CD4-positive, alpha-beta T cell treated with Interleukin-1 beta for 1 hour (primary cell): ENCODE measurements at places on chromosomes 1 and 21.
A peak's percentile ranks its signal among the peaks of the same experiment; 100 is the strongest.

DNA sequence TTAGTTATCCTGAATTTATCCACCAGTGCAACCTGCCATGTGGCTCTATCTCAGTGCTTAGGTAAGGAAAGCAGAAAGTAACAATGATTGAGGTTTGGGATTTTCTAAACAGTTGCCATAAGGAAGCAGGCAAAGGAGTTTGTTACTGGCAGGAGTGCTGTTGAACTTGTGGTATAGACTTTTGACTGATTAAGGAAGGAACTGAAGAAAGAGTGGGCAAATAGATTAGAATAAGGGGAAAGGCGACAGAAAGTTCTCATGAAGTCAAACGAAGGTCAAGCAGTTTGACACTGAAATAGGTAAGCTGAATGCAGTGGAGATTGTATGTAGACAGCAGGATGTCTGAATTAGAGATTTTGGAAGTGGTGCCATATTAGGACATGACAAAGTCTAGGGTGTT is 24.2 kb upstream of the CR2 start:
- DNase-seq = no peak

DNA sequence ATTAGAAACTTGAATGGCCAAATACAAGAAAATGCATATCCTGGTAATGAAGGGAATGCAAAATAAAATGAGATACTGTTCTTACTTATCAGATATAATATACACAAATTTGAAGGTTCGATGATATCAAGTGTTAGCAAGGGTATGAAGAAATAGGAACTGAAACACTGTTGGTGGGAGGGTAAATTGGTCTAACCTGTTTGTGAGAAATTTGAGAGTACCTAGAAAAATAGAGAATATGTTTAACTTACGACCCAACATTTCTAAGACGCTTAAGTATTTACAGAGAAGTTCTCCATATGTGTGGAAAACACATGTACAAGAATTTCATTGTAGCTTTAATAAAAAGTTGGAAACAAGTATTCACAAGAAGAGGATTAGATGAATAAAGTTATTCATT is 25.9 kb downstream of the ATG4C start:
- DNase-seq = no peak

DNA sequence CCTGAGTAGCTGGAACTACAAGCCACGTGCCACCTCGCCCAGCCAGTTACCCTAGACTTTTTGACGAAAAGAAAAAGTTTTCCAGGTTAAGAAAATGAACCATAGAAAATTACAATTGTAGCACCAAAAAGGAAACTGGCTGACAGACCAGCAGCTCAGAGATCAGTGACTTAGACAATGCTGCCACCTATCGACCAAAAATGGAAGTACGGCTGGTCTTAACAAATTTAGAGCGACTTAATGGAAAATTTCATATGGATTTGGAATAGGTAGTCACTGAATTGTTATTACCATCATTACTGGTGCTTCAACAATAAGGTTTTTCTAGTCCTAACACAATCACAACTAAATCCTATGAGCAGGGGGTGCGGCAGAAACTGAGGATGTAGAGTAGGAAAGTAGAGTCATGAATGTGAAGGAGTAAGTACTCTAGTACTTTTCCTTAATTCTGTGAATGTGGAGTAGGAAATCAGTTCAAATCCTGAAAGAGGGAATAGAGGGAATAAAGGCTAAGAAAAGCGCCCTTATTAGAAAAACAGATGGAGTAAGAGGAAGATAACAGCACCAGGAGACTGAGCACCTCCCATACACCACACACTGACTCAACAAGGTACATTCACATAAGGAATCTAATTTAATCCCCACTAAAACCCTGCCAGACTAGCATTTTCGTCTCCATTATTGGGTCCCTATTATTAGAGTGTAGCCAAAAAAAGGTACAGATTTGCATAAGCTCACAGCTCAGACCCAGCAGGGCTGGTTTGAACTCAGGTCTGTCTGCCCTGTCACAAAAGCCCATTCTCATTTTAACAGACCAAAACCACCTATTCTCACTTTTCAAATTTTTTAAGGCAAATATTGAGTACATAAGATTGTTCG is 37.9 kb upstream of the MGST3 start:
- DNase-seq = peak; percentile 80

GRCh38 chr1:156281281-156281680 is 1.3 kb downstream of the SMG5 start:
- peak; percentile 19 for DNase-seq

DNA sequence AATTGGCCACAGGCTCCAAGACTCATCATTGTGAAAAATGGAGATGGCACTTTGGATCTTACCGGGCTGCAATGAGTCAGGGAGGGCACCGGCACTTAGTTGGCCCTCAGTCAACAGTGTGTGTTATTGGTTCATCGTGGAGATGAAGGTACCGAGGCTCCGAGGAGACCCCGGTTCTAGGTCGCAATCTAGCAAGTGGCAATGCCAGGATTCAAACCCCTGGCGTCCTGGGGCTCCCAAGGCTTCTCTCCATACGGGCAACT is 49.0 kb upstream of the ACOT11 start:
- no peak for DNase-seq

DNA sequence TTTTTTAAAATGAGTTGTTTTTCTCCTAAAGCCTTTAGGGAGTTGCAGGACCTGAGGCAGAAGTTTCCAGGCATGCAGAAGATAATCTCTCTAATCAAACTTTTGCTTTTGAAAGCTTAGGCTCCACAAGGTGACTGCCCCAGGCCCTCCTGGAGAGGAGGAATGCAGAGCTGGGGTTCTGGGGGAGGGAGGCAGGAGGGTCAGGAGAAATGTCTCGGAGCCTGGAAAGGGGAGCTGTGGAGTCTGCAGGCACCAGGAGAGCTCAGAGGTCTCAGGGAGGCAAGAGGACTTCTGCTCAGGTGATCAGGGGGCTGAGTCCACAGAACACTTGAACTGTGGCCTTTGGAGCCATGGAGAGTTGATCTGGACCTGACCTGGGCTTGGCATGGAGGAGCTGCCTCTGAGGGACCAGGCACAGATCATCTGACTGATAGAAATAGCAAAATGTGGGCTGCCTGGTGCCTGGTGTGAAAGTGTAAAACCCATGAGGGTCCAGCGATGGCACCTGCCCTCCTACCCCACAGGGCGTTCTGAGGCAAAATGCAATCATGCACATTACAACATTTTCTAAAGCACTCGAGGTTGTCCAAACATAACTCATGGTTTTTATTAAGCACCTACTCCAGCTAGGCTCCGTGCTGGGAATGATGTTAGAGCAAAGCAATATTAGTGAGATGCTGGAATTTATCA is 10.0 kb upstream of the ABCG1 start:
- no peak for DNase-seq

DNA sequence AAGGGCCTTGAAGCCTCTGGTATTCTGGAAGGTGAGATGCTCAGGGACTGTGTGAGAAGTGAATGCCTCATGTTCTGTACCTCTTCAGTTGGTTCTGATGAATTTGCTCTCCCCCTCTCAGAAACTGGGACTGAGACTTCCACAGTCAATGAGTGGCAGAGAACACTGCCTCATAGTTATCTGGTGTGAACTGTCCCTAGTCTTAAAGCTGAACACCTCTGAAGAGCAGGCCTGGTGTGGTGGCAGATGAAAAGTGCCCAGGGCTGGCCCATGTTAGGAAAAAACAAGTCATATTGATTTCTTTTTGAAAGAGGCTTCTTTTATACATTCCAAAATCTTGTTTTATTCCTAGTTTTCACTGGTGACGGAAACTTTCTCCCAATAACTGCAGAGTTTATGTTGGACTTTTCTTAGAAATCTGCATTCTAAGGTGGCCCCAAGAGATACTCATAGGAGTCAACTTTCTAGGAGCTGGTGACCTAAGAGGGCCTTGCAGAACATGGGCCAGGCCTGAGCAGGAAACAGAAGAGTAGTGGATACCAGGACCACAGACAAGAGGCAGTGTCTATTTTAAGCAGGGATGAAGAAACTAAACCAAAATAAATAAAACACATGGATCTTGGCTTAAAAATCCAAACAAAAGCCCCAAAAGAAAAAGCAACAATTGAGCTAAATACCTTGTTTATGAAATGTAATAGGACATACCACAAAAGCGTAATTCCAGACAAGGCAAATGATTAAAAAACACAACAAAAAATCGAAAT is 19.5 kb downstream of the DUSP10 start:
- DNase-seq = no peak

DNA sequence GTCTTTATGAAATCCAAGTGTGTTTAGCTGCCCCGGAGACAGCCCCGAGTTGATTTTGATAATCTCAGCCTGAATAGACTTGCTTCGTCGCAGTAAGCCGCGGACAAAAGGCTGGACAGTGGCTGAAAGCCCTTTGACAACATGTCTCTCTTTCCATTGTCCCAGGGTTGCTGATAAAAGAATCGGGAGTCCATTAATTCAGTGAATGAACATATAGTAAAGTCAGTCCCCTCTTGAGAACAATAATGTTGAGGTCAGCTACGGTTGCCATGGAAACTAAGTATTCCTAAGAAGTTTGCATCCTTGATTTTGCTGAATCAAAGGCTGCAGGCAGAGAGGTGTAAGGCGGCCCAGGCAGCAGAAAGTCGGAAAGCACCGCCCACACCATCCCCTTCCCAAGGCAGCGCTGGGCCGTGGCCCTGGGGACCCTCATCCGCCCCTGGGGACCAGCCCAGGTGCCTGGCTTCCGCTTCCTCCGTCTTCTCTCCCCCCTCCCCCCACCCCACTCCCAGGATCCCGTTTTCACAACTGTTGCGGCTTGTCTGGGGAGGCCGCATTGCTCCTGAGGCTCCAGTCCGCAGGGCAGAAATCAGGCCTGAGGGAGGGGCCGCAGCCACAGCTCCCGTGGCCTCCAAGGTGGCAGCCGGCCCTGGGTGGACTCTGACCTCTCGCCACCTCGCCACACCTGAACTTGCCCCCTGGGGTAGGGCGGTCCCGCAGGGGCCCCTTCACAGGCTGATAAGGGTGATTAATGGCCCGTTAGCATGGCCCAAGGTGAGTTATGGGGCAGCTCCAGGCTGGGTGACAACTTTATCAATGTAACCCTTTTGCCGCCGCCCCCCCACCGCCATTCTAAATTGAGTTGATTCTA is 180.9 kb downstream of the PRDM16 start:
- DNase-seq = no peak

- DNase-seq = no peak
Measured at GRCh38 chr1:229158927-229159326, 112.0 kb upstream of the RAB4A start.

DNA sequence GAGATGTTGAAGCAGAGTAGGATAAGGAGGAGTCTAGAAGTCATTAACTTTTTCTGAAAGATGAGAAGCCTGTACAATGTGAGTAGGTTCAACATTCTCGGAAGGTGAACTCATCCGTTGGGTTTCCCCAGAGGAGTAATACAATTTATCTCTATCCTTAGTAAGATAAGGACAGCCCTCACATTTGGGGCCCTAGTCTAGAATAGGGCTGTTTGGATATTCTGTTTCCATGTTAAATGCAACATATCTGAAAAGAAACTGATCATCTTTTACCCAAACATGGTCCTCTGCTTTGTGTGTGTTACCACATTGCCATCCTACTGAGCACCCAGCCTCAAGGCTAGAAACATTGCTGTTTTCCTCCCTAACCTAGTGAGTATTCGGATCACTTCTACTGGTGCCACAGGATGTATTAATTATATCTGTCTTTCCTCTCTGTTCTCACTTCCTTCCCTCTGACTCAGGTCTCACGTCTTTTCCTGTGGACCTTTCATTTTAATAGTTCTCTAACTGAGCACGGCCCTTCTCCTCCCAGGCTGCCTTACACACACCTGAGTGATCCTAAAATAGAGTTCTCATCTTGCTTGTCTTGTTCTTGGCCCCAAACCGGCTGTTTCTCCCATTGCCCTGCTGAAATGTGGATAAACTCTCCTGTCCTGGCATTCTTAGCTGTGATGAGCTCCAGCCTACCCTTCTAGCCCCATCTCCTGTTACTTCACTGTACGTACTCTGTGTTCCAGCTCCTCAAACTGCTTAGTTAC is 91.7 kb downstream of the CDC14A start:
- no peak for DNase-seq

DNA sequence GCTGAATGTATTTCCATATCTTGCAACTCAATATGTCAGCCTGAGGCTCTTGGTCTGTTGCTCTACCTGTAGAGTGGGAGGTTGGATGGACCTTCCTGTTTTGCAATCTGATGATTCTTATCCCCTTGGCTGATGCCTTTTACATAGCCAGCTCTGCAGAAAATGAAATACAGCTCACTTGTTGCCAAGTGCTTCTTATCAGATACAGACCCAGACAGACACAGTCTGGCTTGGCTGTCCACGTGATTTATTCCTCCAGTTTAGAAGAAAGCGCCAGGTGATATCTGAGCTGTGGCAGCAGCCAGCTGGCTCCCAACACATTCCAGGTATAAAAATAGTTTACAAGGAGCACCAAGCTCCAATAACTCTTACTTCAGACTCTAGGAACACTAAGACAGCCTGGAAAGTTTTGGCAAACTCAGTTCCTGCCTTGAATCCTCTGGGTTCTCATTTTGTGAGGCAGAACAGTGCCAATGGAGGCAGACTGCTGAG is 479.2 kb upstream of the USP24 start:
- DNase-seq = no peak

DNA sequence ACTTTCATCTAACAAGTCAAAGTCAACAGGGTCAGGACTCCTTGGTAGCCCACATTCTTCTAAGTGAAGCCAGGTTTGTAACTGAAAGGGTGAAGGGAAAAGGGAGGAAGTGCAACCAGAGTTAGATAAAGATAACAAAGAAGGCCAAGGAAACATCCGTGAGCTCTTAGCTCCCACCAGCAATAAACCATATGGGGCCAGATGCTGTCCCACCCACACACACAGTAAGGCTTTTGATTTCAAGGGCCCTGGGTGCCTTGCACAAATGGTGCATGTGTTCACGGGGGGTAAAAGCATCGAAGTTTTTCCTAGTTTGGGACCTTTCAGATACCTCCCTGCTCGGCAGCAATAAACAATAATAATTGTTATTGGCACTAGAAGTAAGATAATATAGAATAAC is 5.1 kb upstream of the TIAM1 start:
- DNase-seq = no peak

- no peak for DNase-seq
Measured at GRCh38 chr21:41783476-41784180, 16.8 kb upstream of the RIPK4 start.

GRCh38 chr1:167169642-167170041 is 51.0 kb upstream of the POU2F1 start:
- no peak for DNase-seq

- DNase-seq = no peak
Measured at GRCh38 chr1:175810305-175810704, 66.9 kb upstream of the TNR start.

DNA sequence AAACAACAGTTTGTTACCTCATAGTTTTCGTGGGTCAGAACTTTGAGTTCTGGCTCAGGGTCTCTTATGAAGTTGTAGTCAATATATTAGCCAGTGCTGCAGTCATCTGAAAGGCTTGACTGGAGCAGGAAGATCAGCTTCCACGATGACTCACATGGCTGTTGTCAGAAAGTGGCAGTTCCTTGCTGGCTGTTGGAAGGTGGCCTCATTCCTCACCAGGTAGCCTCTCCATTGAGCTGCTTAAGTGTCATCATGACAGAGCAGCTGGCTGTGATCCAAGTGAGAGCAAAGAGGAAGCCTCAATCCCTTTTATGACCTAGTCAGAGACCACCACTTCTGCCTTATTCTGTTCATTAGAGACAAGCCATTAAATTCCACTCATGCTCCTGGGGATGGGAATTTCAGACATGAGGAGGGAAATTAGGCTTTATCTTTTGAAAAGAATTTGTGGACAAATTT is 5.6 kb downstream of the OSBPL9 start:
- peak; percentile 54 for DNase-seq

GRCh38 chr1:241600496-241600901 is 39.7 kb downstream of the CHML start:
- DNase-seq = no peak
